ENCODE measurements at places on chromosomes 12 and 14.

GRCh38 chr14:65361920-65362319 is 50.6 kb upstream of the FUT8 start:
- DNase-seq: no peak

DNA sequence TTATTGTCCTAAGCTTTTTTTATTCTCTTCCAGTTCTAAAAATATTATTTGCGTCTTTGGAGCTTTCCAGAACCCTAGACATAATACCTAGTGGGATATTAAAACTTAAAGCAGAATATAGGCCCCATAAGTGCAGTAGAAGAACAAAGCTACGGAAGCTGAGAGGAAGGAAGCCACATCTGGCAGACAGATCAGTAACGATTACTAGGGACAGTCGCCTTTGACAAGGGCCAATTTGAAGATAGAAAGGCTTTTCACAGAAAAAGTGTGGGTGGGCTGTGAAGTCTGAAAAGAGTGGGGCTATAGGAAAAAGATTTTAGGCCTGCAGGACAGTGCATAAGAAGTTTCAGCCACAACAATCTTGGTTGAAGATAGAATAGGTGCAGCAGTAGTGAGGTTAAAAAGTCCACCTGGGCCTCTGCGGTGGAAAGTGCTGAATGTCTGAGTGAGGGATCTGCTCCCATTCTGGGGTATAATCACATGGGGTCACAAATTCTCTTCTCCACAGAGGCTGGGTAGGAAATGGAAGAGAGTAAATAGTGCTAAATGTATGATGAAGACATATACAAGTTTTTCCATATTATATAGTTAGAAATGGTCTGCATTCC is 114.5 kb downstream of the CMAS start:
- no peak for DNase-seq

DNA sequence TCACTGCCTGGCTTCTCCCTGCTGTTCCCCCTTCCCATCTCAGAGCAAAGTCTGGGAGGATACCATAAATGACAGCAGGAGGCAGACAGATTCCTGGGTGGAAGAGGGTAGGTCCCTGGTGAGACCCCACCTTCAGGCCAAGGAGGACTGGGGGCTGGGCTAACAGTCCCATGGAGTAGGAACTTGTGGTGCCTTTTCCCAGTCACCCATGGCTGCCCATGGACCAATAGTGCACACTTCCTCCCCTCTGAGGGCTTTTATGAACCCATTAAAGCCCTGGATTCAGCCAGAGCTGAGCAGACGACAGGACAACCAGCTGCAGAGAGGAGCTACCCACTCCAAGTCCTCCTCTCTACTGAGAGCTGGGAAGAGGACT is 36.6 kb upstream of the OR5AU1 start:
- no peak for DNase-seq

DNA sequence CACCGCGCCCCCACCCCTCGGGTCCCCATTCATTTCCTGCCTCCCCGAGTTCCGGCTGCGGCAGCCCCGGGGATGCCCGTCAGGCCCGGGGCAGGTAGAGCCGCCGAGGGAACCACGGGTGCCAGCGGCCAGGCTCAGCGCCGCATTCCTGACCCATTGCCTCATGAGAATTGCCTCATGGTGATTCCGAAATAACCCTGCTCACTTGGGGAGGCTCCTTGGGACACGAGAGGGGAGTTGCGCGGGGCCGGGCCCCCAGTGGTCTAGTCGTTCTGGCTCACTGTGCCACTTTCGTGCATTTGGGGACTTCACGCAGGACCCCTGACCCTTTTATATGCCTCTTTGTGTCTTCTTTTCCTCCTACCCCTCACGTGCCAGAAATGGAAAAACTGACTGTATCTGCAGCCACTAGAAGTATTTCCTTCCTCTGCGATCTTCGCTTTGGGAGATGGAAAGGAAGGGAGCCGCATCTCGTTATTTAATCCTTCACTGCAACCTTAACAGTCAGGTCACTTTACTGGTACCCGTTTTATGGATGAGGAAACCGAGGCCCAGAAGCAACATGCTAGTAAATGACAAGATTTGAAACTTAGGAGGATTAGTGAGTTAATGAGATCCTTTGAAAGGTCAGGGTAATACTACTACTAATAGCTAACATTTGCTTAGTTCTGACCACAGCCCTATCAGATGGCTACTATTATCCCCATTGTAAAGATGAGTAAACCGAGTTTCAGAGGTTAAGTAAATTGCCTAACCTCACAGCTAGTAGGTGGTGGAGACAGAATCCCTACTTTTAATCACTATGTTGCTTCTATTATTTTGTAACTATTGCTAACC is 768 bp downstream of the PTPN11 start:
- no peak for DNase-seq

DNA sequence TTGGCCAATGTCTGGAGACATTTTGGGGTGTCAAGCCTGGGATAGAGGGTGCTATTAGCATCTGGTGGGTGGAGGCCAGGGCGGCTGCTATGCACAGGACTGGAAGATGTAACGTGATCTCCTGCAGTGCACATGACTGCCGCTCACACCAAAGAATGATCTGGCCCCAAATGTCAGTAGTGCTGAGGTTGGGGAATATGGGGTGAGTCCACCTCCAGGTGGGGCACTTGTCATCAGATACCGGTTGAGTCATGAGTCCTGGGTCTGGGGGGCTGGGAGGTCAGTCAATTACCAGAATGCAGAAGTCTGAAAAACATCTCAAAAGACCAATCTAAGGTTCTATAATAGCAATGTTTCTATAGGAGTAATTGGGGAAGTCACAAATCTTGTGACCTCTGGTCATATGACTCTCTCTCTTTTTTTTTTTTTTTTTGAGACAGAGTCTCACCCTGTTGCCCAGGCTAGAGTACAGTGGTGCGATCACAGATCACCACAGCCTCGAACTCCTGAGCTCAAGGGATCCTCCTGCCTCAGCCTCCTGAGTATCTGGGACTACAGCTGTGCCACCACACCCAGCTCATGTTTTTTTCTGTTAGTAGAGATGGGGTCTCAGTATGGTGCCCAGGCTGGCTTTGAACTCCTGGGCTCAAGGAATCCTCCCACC is 6.0 kb upstream of the SDSL start:
- no peak for DNase-seq

DNA sequence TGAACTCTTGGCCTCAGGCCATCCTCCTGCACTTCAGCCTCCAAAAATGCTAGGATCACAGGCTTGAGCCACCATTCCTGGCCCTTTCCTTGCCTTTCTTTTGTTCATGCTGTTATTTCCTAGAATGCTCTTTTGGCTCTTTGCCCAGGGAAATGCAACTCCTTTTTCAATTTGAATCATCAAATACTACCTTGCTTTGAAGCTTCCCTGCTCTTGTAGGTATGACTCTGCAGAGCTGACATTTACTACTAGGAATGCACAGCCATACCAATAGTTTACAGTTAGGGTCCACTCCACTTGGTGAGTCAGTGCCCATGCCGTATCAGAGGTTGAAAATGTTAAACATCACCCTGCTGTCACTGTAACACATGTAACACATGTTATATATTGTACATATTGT is 107.0 kb upstream of the CRY1 start:
- DNase-seq: no peak

DNA sequence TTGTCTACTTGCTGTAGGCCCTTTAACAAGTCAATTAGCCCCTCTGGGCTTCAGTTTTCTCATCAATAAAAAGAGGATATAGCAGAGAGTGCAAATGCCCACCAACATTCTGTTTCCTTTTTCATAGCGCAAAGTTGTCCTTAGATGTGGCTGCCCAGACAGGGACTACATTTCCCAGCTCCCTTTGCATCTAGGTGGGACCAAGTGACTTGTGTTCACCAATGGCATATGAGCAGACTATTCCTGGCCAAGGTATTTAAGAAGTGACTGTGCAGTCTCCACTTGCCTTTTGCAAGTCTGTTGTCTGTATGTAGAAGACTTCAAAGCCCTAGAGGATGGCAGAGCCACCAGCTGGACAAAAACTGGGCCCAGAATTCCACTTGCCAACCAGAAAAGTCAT is 59.7 kb downstream of the DAO start:
- no peak for DNase-seq

GRCh38 chr12:118680356-118680963 is 300.9 kb upstream of the SRRM4 start:
- no peak for DNase-seq

- DNase-seq: no peak
These were observed 12.1 kb upstream of the ALDH2 start for GRCh38 chr12:111754671-111755070.

GRCh38 chr12:108916336-108916735 is 36.4 kb downstream of the DAO start:
- DNase-seq: no peak

GRCh38 chr12:14167005-14167628 is 185.7 kb upstream of the GRIN2B start:
- peak; percentile 1 for DNase-seq

GRCh38 chr12:68462803-68463202 is 130.6 kb upstream of the MDM1 start:
- DNase-seq: no peak

GRCh38 chr12:49965836-49966235 is 4.2 kb downstream of the AQP5 start:
- no peak for DNase-seq

DNA sequence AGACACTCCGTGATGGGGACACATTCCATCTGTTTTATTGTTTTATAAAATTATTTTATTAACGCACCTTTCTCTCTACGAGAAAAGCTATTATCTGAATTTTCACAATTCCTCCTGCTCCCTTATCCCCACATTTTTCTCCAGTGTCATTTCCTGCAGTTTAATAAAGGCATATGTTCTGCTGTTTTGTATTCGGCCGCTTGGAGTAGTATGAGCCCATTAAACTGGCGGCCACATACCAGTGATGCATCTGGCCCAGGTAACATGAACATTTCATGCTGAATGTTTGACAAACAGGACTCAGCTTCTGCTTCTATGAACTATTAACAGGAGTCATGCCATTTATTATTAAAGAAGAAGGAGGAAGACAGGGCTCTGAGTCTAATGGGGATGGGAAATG is 511.0 kb downstream of the TMEM121 start:
- DNase-seq: no peak

GRCh38 chr12:13074396-13075117 is 28.9 kb downstream of the GSG1 start:
- no peak for DNase-seq

DNA sequence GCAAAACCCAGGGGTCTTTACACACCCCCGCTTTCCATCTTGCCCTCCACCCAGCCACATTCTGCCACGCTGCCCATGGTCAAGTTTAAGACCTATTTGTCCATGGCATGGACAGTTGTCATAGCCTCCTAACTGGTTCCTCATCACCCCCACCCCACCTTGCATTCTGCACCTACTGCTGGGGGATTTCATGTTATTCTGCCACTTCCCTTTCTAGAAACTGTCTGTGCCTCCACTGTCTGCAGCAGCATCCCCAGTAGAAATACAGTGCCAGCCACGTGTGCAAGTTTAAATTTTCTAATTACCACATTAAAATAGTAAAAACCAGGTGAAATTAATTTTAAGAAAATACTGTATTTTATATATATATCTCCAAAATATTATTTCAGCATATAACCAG is 63.2 kb downstream of the WDR20 start:
- DNase-seq: no peak

GRCh38 chr12:23950210-23950774 is 822 bp upstream of the SOX5 start:
- no peak for DNase-seq

DNA sequence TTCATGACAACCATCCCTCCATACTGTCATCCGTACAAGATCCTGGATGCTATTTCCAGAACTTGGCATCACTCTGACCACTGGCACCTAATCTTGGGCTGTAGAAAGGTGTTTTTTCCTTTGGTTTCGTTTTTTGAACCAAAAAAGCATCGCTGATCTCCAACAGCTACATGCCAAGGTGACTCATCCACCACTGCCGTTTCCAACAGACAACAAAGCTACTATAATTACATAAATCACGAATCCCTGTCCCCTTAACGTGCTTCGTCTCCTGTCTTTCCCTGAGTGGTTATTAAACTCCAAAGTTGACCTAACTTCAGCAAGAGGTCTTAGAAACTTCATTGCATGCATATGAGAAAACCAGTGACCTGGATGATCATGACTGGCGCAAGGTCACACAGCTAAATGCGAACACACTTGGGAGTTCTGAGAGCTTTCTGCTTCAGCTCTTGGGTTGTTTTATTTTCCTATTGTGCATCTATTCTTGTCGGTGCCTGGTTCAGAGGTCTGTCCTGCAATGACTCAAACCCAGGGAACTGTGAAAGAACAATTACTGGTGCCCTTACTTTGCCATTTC is 99.9 kb downstream of the PPM1H start:
- DNase-seq: no peak

DNA sequence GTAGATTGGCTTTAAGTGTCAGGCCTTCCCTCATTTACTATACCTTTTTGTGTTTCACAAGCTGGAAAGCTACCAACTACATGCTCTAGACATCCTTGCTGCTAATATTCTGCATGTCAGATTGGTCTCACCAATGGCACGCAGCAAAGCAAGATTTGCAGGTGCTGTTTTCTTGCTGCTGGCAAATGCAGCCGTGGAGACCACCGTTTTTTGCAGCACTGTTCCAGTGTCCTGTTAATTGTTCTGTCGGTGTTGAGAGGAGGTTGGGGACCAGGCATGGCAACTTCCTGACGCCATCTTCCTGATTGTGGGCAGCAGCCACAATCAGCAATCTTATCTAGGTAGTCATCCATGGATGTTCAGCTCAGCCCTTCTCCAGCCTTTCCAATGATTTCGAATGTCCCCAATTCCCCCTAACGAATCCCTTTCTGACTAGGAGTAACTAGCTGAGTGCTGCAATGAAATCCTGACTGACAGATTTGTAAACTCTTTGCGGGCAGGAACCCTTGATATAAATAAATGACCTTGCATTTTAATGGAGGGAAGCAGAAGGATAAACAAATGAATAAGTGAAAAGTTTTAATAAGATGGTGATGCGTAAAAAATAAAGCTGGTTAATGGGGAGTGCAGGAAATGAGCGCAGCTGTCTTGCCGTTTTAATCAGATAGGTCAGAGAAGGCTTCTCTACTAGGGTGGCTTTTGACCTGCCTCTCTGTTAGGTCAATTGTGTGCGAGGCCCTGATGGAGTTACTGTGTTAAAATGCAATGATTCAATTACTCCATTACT is 574 bp upstream of the CRADD start:
- DNase-seq: no peak

DNA sequence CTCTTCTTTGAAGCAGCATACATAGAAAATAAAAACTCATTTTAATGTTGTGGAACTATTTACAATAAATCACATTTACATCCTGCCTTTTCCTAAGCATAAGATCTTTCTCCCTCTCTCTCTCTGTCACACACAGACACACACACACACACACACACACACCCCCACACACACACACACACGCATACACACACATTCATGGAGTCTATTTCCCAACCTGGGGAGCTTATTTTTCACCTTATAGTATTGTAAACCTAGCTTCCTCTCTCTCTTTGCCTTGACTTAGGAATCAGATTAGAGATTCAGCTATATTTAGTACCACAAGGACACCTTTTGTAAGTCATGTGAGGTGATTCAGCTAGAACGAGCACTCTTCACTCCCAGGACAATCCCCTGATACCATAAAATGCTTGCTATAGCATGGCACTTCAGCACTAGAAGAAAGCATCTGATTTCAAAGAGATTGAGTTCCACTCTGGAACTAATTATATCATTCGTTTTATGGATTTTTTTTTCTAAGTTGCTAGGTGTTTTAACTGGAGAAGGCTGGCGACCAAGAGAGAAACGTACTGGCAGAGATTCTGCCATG is 23.6 kb downstream of the TMEM30B start:
- no peak for DNase-seq

All from activated T-helper 1 cell treated with anti-CD3 and anti-CD28 coated beads, Interleukin-2, amount 50 U/mL, for 16 hours (primary cell).